ENCODE measurements at places on chromosomes 1 and 21.

- no peak for DNase-seq
Observed at GRCh38 chr1:76786222-76786621, 81.1 kb upstream of the ST6GALNAC5 start.

DNA sequence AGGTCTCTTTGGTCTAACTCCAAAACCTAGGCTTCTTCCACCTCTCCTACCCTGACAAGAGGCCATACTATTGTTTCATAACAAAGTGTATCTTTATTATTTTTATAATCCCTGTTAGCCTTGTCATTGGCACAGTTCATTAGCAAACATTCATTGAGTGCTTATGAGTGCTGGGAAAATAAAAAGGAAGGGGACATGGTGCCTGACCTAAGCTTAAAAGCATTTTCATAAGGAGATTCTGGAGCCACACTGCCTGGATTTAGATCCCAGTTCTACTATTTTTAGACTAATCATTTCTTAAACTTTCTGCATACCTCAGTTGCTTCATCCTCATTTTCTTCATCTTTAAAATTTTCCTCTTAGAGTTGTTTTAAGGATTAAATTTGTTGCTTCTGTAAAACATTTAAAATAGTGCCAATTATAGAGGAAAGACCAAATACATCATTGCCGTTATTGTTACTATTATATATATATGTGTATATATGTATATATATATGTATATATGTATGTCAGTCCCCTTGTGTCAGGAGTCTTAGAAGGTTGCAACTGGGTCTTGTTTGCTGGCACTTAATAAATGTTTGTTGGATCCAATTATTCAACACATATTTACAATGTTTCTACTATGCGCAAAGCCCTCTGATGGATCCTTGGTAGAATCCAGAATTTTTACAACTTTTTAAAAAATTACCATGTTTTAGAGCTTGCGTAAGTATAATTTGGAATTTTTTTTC lies 250.9 kb upstream of the SGIP1 start:
- no peak for DNase-seq

DNA sequence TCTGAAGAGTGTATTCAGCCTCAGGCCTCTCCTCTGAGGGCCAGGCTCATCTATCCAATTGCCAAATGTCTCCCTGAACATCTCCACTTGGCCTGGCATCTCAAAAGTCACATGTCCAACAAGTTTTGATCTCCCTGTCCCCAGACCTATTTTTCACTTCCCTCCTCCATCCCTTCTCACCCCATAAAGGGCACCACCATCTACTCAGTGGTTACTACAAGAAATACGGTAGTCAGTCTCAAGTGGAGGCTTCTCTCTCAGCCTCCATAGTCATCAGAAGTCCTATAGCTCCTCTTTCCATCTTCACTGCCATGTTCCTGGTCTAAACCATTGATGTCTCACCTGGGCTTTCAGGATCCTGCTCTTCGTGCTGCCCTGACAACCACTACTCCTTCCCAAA lies 82.5 kb upstream of the EDN2 start:
- no peak for DNase-seq

- no peak for DNase-seq
Observed at GRCh38 chr1:71086331-71086730, 5.5 kb upstream of the ZRANB2 start.

DNA sequence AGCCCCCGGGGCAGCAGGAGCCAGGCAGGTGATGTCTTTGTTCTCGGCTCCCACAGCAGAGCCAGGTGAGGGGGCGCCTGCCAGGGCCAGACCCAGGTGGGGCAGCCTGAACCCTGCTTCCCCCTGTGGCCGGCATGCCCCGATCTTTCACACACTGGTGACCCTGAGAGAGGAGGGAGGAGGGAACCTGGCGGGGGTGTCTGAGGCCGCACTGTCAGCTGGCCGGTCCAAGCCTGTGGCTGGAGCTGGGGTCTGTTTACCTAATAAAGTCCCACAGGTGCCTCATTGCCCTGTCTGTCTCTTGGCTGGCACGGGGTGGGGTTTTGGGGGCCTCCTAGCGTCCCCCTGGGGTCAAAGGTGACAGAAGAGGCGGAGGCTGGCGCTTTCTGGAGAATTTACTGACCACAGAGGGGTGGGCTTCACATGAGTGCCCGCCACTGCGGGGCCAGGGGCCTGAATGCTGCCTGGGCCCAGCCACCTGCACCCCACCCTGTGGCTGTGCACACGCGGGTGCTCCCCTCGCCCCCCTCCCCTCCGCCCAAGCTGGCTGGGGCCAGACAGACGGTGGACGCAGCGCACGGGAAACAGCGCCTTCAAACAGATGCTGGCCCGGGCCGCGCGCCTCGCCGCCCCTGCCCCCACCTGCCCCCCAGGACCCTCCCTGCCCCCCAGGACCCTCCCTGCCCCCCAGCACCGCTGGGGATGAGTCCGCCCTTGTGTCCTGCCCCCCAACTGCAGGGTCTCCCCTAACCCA lies 5.8 kb downstream of the TMEM240 start:
- no peak for DNase-seq

DNA sequence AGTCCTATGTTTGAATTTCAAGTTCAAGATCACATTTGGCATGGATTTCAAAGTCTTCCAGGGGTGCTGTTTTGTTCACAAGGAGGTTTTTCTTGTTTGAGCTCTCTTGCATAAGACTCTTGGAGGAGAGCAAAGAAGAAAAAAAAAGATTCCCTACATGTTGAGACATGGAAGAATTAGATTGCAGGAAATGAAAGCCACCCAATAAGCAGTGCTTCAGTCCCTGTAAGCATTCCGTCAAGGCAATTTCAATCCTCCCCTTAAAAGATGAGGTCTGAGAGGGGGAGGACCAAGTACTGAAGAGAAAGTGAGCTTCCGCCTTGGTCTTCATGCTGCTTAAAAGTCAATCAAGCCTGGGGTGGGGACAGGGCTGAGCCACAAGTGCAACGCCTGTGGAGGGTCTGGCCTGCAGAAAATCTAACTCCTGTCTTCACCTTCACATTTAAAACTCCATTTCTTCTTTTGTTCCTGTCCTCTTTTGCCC lies 50.2 kb downstream of the LPAR3 start:
- DNase-seq = no peak

DNA sequence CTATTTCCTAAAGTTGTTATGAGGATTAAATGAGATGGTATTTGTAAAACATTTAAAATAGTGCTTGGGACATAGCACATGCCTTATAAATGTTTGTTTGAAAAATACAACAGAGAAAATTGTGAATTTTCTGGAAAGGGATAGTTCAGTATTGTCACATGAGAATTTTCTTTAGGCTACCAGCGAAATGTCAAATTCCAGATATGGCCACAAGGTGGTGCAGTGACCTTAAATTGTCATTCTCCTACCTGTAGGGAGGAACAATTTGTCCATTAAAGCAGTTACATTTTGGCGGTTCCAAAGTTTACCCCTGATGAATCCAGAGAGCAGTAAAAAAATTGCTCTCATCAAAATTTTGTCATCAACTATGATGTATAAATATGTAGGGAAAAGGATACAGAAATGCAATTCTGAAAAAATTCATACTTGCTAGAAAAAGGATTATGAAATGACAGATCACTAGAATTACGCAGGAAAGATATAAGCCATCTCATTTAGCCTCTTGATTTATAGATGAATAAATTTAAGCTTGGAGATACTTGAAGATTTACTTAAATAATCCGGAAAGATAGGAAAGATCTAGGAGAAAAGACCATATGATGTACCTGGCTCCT lies 50.2 kb upstream of the TSHB start:
- DNase-seq = no peak

DNA sequence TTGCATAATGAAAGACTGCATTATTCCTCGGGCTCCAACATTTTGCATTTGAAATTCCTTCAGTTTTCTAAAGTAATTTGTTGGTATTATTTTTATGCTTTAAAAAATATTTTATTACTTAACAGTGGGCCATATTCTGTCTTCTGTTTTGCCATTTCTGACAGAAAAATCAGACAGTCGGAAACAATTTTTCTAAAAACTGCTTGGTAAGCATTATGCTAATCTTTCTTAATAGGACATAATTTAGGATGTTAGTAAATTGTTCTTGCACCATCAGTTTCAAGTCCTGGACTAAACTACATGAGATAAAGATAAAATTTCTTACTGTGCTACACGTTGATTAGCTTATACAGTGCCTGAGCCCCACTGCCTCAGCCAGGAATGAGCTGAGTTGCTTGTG lies 11.2 kb downstream of the RGL1 start:
- no peak for DNase-seq

- no peak for DNase-seq
Observed at GRCh38 chr1:150126811-150127210, 22.9 kb upstream of the PLEKHO1 start.
